ENCODE measurements at places on chromosomes 2 and 18.

GRCh38 chr2:240250985-240251847 lies 110.8 kb upstream of the OTOS start:
- no peak for DNase-seq

DNA sequence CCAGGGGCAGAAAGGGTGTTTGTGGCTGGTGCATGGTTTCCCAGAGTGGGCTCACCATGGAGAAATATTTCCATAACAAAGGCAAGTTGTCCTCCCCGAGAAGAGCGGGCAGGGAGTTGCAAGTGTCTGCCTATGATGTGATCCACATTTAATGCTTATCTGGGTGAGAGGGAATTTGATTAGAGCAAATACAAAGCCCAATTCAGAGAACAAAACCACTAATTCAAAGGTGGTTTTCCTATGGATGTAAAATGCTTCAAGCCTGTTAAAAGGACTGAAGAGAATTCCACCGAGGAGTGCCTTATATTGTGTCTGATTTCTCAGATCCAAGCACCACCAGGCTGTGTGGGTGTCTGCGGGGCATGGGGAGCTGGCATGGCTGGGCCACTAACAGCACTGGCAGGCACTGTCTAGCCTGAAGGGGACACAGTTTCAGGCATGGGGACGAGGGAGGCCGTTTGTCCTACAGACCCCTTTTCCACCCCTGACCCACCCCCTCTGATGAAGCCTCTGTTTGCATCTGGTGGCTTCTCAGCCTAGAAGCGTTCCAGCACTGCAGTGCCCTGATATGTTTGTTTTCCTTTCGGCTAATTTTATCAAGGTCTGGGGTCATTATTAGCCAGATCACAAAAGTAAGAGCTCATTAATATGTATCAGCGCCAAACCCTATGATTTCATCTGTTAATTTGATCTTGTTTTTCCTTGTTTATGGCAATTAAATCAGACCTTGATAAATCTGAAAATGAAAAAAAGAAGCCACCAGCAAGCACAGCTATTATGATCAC lies 357.3 kb downstream of the HRH4 start:
- no peak for DNase-seq

GRCh38 chr2:68901199-68901514 lies 30.0 kb upstream of the BMP10 start:
- no peak for DNase-seq

DNA sequence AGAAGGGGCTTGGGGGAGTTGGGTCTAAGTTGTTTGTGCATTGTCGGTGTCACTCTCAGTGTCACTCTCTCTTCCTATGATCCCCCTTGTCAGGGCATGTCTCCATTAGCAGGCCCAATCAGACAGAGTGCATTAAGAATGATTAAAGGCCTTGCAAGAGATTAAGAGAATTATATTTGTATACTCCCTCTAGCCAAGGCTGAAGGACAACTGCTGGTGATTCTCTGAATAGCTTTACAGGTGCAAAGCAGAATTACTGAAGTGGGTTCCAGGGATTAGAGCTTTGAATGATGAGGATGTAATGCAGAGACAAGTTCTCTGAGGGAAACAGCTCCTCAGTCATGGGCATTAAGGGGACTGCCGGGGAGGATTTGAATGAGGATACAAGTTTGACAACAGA lies 104.8 kb upstream of the LGALSL start:
- DNase-seq = no peak

DNA sequence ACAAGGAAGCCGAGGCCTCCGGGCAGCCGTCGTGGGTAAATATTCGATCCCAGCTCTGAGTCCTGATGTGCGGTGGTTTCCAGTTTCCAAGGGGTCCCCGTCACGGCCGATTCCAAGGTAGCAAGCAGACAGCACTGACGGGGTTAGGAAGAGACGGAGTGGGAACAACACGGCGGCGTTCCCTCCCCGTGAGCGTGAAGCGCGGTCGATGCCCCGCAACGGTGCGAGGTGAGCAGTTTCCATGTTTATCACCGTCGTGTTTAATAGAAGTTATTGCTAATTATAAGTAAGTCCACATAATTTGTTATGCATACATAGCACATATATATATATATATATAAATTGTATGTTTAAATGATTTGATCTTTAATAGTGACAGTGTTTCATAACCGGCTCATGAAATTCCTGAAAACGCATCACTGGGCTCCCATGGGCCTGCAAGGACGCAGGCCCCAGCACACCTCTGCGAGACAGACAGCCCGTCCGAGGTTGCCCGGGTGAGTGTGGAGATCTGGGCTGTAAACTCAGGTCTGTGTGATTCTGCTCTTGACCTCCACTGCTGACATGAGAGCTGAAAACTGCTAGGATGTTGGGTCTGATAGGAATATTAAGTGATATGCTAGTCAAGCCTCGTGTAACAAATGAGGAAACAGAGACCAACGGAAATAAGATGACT lies 243.5 kb upstream of the SALL3 start:
- DNase-seq = no peak

DNA sequence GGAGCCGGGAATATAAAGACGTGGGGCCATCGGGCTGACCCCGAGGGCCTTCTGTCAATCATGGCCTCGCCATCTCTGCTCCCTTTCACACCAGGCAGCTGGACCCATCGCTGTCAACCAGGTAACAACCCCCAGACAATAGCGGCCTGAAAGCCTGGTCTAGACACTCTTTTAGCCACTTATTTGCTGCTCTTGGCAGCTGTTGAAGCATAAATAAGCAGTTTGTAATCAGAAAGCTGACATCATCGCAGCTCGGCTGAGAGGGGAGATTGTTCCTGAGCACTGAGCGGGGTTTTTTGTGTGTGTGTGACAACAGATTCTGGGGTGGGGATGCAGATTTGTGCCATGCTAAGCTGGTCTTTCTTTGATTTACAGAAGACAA lies 423.6 kb upstream of the POU3F3 start:
- no peak for DNase-seq

- DNase-seq = no peak
These were observed at the start of gene CD28 for GRCh38 chr2:203706403-203706802. Gene CD28, plus strand, starts transcription at chr2:203706639. Its CDS starts 58 bp downstream, at chr2:203706697.

- no peak for DNase-seq
These were observed 19.8 kb downstream of the DTNA start for GRCh38 chr18:34729740-34730355.

- no peak for DNase-seq
These were observed 91.7 kb upstream of the HNMT start for GRCh38 chr2:137872577-137872976.

- DNase-seq = no peak
These were observed 26.8 kb upstream of the CTLA4 start for GRCh38 chr2:203840655-203841205.

DNA sequence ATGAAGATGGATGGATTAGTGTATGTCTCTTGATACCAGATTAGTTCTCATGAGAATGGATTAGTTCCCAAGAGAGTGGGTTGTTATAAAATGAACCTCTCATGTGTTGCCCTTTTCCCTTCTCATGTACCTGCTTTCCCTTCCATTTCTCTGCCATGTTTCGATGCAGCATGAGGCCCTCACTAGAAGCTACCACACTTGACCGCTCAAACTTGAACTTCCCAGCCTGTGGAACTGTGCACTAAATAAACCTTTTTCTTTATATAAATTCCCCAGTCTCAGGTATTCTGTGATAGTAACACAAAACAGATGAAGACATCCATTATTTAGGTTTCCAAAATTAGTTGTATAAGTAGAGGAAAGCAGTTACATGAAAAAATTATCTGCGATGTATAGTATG lies 73.5 kb downstream of the BABAM2 start:
- no peak for DNase-seq

DNA sequence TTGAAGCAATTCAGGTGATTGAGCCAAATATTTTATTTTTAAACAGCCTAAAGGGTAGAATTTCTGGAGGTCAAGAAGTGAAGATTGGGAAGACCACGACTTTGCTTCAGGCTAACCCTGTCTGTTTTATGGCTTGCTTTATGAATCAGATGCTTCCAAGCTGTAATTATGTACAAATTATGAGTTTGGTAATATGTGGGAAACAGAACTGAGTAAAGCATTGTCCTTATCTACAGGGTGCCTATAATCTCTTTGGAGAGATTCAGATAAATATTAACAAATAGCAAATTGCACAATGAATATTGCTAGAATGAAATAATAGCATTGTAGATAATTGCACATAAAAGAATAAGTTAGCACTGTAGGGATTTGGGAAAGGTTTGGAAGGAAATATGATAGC lies 539.4 kb upstream of the CDH2 start:
- DNase-seq = no peak

DNA sequence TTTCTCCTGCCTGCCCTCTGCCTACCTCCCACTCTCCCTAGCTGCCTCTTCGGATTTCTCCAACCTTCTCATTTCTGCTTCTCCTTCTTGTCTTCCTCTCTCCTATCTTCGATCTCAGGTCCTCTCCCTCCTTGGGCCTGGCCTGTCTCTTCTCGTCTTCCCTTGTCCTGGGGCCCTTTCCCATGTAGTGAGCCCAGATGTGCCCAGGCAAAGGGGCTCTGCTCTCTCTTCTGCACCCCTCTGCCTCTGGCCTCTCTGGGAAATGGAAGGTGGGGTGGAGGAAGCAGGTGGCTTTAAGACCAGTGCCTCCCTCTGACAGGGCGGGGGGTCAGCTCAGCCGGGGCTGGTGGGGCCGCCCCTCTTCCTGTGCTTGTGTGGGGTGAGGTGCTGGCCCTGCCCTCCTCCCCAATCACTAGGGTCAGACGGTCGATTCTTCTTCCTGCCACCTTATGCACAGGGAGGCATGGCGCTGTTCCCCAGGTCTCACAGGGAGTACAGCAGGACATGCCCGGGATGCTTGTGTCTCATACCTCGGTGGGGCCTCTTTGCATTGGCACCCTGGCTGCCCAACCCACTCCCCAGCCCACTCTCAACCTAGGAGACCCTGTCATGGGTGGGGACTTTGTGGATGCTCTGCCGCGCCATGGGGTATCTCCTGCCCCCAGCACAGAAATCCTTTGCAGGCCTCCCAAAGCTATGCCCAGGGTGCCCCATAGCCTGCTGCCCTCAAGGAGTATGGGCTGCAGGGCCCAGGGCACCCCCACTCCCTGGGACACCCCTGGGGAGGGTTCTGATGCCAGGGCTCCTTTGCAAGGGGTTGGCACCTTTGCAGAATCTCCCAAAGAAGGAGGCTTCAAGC lies 213.8 kb upstream of the HAAO start:
- no peak for DNase-seq

DNA sequence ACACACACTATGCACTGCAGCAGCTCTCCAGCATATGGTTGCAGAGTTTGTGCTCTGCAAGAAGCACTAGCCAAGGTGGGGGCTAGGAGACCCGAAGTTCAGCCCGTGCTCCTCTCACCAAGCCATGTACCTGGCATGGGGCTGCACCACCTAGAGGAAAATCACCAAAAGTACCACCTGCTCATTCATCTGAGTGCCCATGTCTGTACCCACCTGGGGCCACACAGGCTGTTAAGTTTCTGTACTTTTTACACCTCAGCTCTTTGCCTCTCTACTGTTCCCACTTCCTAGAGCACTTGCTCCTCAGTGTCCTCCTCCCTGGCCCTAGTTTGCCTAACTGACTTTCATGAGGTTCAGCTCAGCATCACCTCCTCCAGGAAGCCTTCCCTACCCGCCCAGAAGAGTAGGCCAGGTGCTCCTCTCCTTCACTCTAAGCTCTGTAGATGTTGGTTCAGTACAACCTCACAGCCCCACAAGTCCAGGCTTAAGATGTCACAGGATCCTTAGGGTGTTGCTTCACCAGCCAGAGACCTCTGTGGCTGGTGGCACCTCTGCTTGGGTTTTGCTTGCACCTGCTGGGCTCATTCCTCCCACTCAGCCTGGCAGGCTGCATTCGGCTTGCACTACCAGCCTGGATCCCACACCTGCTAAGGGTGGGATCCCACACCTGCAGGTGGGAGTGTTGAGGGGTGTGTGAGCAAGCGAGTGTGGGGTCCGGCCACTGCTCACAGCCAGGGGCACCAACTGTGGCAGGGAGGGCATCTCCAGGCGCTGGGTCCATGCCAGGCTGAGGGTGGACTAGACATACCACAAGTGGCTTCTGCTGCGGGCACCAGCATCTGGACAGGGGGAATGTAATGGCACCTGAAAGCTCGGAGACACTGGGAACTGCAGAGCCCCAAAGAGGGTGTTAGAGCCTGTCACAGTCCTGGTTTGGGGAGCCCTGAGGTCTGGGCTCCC lies 10.2 kb upstream of the TFCP2L1 start:
- DNase-seq = no peak

GRCh38 chr2:135174049-135174809 lies 122.1 kb downstream of the RAB3GAP1 start:
- DNase-seq = no peak

- DNase-seq = no peak
These were observed 397.7 kb upstream of the HNRNPA3 start for GRCh38 chr2:176814740-176815367.

GRCh38 chr2:105418522-105418921 lies 19.7 kb upstream of the FHL2 start:
- DNase-seq = no peak

GRCh38 chr2:66073172-66073571 lies 361.8 kb upstream of the MEIS1 start:
- no peak for DNase-seq

- no peak for DNase-seq
These were observed at the start of gene CYRIA for GRCh38 chr2:16665748-16666448. Gene CYRIA, minus strand, starts transcription at chr2:16665834. Its CDS starts 77,715 bp downstream, at chr2:16588119.

GRCh38 chr18:59597049-59597448 lies 100.2 kb downstream of the CCBE1 start:
- no peak for DNase-seq

GRCh38 chr2:20664431-20665242 lies 2.3 kb upstream of the GDF7 start:
- DNase-seq = no peak

GRCh38 chr2:42859791-42860190 lies 67.4 kb upstream of the HAAO start:
- DNase-seq = no peak

DNA sequence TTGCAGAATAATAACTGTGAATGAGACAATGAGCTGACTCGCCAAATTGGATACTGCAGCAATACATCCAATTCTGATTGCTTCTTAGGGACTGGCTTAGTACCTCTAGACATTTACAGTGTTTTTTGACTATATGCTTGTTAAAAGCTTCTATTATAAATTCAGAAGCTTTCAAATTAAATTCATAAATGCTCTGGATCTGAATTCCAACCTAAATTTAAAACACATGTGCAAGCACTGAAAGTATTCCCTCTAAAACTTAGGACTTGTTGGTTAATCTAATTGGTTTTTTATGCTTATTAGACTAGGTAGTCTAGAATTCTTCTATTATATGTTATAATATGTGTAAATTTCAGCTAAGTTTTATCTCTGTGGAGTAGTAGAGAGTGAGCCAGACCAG lies 306.9 kb downstream of the CPS1 start:
- DNase-seq = no peak

- no peak for DNase-seq
These were observed 181.5 kb upstream of the ACVR2A start for GRCh38 chr2:147663153-147663961.

All from SIG-M5 (cell line).